Hippocampal formation (tissue), 2 donors: ENCODE measurements at places on chromosomes 12 and 14.
A peak's percentile ranks its signal among the peaks of the same experiment; 100 is the strongest.

GRCh38 chr14:30158299-30158698, 230.7 kb upstream of the PRKD1 start:
- no peak for DNase-seq

DNA sequence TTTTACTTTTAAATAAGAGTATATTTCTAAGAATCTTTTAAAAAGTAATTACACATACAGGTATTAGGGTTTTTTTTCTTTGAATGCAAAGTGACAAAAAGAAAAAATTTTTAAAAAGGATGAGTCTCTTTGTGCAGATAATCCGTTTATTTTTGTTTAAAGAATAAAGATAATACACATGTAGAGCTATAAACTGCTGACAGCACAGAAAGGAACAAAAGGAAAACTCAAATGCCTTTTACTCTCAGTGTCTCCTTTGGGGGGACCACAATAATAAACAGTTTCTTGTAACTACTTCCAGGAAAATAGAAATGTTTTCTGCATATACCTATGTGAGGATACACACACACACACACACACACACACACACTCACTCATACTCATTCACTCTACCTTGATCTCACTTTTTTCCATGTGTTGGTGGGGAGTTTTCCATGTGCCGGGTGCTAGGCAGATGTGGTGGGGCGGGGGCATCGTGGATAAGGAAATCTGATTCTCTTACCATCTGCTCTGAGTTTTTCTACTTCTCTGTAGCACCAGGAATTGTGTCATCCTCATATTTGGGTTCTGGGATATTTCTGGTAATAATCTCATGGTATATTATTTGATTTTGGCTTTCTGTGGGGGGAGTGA, 58.1 kb downstream of the KCTD10 start:
- DNase-seq = no peak

DNA sequence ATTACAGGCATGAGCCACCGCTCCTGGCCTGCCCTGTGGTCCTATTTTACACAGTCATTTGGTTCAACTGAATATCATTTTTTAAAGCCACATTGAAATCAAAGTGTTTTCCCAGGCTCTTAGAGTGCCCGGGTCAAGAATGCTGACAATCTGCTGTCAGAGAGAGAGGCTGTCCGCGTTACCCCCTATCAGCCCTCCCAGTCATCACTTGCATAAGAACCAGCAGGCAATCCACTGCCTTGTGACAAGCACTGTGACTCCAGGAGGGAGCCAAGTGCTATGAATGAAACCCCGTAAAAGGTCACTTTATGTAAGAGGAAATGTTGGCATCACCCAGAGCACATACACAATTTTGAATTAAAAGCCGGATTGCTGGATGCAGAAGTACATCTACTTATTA, 13.5 kb downstream of the PHLDA1 start:
- no peak for DNase-seq

GRCh38 chr14:52949711-52950409, 990 bp downstream of the FERMT2 start:
- no peak for DNase-seq

- DNase-seq = no peak
Observed at GRCh38 chr12:25789541-25789944, 168.9 kb upstream of the RASSF8 start.

GRCh38 chr14:92990456-92991430, 67.8 kb downstream of the CHGA start:
- DNase-seq = peak; percentile 8

GRCh38 chr12:29731591-29731990, 52.2 kb downstream of the TMTC1 start:
- no peak for DNase-seq

DNA sequence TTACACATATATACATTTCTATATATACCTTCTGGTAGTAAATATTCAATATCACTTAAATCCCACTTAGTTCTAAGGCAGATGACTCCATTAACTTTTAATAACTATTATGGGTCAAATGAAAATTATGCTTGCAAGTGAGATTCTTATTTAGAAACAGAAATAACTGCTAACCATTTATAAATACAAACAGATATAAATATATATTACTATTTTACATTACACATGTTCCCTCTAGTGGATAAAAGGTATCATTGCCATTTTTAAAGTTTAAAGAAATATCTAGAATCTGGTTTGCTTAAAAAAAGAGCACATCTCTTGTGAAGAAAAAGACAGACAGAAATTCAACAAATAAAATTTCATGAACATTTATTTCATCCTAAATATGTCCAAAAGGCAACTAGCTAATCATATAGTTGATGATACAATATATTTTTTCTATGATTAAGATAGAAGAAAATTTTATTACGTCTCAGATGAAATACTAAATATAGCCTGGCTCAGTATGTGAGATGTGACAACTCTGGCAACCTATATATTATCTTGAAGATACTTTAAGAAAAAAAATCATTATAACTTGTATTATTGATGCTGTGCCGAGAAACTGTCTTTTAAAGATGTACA, 11.7 kb upstream of the RAD51AP1 start:
- DNase-seq = peak; percentile 60

DNA sequence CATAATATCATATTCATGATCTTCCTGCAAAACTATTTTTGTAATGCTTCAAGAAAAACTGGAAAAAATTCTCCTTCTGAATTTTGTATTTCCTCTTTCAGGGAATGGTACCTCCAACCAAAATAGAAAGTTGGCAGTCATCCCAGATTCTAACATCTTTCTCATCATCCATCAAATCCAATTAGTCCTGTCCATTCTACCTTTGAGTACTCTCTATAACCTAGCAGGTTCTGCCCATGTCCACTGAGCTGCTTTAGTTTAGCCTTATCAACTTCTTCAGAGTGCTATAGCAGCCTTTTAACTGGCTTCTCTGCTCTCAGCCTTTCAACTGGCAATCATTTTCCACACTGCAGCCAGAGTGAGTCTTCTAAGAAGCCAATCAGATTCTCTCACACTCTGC, 236.2 kb downstream of the AKAP6 start:
- no peak for DNase-seq

GRCh38 chr12:99271071-99271470, 376.5 kb upstream of the GARIN6 start:
- no peak for DNase-seq

- no peak for DNase-seq
Observed at GRCh38 chr12:46087916-46088439, 97.6 kb upstream of the SCAF11 start.

GRCh38 chr12:49762468-49762847, 21.1 kb downstream of the TMBIM6 start:
- no peak for DNase-seq

DNA sequence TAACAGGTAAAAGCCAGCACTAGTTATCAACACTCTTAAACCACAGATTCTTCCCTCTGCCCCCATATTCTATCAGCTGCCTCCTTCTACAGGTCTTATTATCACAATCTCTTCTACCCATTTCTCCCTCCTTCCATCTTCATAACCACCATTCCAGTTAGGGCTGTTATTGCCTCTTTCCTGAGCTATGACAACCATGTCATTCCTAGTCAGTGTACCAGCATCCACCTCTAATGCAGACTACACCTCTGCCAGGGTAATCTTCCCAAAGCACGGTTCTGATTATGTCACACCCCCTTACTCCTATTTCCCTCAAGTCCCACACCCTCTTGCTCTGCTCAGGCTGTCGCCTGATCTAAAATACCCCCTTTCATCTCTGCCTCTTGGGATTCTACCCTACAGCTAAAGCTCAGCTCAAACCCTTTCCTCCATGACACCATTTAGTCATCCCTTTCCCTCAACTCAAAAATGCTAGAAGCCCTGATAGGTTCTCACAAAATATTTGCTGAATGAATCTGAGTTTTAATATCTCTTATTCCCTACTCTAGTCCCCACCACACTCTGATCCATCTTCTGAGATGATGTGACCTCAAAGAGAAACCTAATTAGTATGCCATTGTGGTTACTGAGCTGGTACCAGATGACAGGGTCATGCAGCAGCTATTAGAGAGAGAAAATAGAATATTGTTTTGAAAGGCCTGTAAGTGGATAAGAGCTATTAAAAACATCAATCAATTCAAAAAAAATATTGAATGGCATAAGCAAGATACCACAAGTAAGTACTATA, 11.7 kb downstream of the RACGAP1 start:
- no peak for DNase-seq

DNA sequence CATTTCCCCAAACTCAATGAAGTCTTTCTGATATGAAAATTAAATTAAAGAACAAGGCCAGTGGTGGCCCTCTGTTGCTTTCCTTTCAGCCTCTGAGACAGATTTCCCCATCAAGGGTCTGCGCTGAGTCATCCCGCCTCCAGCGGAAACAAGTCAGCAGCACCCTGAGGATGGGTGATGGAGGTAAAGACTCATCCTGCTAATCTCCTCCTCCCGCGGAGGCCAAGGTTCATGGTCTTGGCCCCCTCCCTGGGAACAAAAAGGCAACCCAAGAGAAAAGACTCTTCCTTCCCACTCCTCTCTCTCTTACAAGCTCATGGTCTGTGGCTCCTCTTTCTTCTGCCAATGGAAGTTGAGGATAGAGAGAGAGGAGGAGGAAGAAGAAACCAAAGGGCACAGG, 9.0 kb upstream of the NUMB start:
- no peak for DNase-seq

- no peak for DNase-seq
Observed at GRCh38 chr12:22536346-22536945, 7.9 kb downstream of the C2CD5 start.

DNA sequence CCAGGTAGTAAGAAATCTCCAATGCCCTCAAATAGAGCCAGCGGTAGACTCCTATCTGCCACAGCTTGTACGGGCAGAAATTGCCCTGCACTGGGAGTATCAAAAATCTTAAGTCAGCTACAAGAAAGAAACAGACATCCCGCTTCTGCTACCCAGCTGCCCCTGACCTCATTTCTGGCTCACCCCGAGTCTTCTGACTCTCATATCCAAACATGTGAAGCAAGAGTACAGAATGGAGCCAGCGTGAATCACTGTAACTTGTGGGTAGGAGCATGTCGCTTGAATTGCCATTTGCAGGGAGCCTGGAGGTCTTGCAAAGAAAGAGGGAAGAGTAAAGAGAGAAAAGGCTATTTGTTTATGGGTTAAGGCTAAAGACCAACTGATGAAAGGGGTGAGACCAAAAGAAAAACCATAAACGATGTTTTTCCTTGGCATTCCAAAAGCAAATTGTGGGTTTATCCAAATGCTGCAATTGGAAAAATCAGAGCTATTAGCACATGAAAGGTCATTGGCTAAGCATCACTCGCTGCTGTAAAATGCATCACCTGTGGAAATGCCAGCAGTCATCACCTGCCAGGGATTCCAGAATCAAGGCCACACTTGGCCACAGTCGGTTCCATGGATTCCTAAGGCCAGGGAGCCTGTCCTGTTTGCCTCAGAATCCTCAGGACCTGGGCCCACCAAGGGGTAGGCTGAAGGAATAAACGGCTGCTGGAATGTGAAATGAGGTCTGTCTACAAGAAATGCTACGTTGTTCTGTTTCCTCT, 86.6 kb downstream of the FOXN3 start:
- no peak for DNase-seq

- no peak for DNase-seq
Observed at GRCh38 chr14:93089521-93090269, 26.0 kb downstream of the ITPK1 start.

DNA sequence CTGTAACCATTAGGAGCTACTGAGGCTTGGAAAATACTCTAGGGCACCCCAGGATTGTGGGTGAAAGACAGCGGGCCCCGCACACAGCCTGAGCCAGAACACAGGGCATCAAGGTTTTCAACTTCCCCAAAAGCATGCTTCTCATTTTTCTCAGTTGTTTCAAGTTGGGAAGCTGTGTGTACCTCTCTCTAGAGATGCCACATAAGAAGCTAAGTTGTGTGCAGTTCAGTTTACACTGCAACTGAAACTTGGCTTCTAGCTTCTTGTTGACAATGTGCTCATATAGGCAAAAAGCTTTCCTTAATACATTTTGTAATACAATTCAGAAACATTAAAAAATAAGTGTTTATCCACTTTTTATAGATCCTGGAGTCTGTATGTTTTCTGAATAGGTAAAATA, 88.1 kb upstream of the PTPRR start:
- DNase-seq = no peak

- DNase-seq = no peak
Observed at GRCh38 chr14:59831121-59831730, 39.4 kb downstream of the RTN1 start.

- no peak for DNase-seq
Observed at GRCh38 chr12:104094284-104094683, 30.0 kb downstream of the HCFC2 start.

GRCh38 chr12:6903722-6904121, 900 bp upstream of the LRRC23 start:
- DNase-seq = no peak

GRCh38 chr14:70748422-70748821, 60.9 kb downstream of the MAP3K9 start:
- DNase-seq = no peak

DNA sequence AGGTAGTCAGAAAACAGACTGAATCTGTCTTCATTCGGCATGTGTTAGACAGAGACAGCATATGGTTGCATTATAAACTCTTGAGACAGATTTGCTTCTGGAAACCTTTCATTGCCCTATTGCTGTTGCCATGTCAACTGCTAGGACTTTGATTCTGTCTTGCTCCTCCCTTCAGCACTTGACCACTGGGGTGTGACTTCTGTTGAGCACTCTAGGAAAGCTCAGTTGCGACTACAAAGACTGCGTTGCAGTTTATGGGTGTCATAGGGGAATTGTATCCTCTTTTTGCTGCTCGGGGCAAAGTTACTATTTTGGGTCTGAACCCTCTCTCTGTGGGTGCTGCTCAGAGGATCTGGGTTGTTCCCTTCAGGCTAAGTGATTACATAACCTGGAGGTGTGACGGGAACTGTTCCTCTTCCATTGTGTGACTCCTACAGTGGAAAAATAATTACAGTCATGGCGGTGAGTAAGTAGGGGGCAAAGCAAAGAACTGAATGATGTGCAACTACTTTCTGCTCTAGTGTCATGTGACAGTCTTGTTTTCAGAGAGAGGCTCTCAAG, 44.3 kb upstream of the TRIM9 start:
- DNase-seq = no peak

- DNase-seq = no peak
Observed at GRCh38 chr14:67820428-67820971, 921 bp downstream of the RAD51B start.

GRCh38 chr14:102229739-102230092, 75.2 kb downstream of the MOK start:
- no peak for DNase-seq

DNA sequence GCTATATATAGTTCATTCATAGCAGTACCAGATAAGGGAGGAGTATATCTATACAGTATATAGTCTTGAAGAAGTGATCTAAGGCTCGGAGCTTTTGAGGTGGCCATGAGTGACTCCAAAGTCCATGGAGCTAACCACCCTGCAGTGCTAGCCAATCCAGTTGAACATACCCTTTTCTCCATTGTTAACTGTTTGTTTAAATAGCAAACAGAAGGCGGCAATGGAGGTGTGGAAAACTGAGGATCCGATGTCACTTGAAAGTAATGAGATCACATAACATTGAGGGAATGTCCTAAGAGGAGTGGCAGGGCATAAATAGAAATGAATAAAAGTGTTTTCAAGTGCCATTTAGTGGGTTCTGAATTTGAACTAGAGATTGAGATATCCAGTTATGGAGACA, 12.4 kb upstream of the SNAPC1 start:
- DNase-seq = no peak

- no peak for DNase-seq
Observed at GRCh38 chr14:81269100-81269978, 48.6 kb upstream of the GTF2A1 start.
